Osteoblast (primary cell): ENCODE measurements at places on chromosomes 13 and 19. TPM values are rescaled to one million over a fixed set of nuclear protein-coding genes. Genes with fewer than 3 reads are reported as not detected.

The MEDAG gene
- total RNA-seq: 46.7 and 96.1 TPM in 2 replicates

DNA sequence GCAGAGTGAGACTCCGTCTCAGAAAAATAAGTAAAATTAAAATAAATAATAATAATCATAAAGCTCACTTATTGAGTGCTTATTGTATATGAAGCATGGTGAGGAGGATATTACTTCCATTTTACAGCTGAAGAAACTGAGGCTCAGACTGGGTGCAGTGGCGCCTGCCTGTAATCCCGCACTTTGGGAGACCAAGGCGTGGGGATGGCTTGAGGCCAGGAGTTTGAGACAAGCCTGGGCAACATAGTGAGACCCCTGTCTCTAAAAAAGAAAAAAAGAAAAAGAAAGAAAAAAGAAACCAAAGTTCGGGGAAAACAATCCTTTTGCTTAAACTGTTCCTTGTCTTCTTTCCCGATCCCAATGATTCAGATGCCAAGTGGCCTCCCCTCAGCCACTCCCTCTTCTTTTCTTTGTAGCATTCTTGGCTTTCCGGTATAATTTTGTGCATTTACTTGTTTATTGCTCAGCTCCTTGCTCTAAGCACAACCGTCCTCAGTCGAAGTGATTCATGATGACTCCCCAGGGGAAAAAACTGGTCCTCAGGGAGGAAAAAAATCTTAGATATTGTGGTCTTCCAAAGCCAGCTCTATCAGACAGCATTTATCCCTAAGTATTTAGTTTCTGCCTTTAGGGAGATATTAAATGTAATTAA, 965 bp upstream of the EIF3G start:
- DNase-seq: peak; percentile 90

- peak; percentile 87 for DNase-seq
Measured at GRCh38 chr19:42634409-42635232, 39.9 kb upstream of the CEACAM8 start.

The NLRP7 gene
- not detected in 2 replicates for total RNA-seq

The GSX1 gene
- total RNA-seq: not detected in 2 replicates

GRCh38 chr13:25881971-25882451, 169.8 kb downstream of the SHISA2 start:
- no peak for DNase-seq

DNA sequence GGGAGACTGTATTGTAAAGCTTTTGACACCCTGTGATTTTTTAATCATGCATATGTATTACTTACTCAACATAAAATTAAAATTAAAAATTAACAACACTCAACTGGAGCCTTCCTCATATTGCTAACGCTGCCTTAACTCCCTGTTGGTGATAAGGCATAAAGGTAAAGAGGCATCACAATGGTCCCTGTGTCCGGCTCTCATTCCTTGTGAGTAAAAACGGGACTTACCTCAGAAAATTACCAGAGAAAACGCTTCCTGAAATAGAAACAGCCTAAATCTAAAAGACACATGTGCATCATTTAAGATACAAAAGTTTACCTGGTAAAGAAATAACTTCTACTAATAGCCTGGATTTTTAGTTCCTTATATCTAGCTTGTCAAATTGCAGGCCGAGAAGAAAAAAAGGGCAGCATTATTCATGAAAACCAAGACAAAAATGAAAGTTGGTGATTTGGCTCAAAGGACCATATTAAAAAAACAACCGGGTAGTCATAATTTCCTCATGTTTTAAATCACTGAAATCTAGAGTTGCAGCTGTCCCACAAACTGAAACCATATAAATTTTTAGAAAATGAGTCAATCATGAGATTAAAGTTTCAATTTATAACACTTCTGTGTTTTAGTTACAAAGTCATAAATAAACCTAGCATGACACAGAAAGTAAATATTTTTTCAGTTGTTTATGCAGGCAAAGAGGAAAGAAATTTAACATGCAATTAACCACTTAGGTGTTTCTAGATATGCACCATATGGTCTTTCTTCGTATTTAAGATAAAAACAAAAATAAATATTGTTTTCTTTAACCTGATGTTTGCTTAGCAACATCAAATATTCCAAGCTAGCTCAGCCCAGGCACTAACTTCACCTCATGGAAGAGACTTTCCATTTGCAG, 94.7 kb downstream of the MIPEP start:
- DNase-seq: no peak

GRCh38 chr13:46647512-46648065, 94.6 kb downstream of the LRCH1 start:
- DNase-seq: no peak

The ANKRD24 gene
- 0.29 and 0.72 TPM in 2 replicates for total RNA-seq

DNA sequence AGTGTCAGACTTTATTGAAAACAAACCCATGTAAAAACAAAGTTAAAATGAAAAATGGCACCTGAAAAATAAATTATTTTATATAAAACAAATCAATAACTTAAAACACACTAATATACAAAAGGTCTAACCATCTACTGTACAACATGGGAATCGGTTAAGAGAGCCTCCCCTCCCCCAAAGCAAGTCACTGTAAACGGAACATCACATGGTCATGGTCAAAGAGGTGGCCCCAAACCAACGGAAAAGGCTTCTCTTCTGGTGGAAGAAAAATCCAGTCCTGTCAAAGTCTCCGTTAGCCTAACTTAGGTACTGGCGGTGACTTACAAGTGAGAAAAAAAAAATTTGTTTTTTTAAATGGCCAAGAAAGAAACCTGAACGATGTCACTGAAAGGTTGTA, 15.7 kb upstream of the TIMM44 start:
- peak; percentile 74 for DNase-seq

DNA sequence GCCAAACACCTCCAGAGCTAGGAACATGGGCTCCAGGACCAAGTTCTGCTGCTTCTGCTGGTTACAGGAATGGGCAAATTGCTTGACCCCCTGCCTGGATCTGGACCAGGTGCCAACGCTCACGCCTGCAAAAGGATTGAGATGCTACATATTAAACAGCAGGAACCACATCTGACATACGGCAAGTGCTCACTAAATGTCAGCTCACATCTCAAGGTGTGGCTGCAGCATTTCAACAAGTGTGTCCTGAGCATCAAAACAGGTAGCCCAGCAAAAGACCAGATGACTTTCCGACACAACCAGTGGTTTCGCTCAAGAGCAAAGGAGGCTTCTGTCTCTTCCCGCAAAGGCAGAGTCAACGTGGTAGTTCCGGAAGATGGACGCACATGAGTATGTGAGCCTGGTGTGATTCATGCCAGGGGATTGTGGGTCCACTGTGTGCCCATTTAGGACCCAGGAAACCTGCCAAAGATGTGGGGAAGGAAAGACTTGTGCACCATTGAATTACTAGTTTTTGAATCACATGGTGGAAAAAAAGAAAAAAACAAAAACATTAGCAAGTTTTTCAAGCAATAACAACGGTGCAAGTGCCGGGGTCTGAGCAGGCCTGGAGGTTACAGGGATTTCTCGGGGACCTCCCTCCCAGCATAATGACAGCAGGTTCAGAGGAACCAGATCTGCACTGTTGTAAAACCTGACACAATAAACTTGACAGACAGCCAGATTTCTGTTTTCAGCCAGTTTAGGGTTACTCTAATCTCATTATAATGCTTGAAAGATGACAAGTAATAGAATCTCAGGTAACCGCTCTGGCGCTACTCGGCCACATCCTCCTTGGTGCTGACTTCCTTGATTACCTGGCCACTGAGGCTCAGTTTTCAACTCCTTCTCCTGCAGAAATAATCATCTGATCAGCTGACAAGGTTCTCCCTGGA, 77.9 kb downstream of the SOX1 start:
- DNase-seq: no peak

DNA sequence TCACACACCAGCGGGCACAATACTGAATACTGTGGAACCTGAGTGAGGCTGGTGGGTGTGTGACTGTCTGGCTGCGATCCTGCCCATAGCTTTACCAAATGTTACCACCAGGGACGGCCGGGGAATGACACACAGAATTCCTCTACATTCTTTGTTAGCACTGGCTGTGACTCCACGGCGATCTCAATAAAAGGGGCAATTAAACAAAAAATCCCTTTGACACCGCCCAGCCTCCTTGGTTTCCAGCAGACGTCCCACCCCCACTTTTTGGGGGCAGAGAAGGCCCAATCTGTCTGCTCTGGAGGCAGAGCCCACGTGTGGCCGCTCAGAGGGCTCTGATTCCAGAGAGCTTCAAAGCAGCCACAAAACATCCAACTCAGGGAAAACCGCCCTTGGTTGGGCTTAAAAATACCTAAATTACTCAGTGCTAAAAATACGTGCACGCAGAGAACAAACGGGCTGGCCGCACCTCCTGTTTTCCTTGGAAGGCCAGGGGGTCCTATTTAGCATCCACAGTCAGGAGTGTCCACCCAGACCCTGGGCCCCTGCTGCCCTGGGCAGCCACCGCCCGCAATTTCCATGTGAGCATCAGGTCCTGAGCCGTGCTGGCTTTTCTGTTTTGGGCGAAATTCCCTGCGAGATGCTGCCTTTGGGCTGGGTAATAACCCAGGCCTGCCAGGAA, 47.8 kb downstream of the GADD45B start:
- peak; percentile 95 for DNase-seq

- peak; percentile 46 for DNase-seq
Measured at GRCh38 chr19:12774588-12775555, at the start of gene HOOK2. Gene HOOK2 (minus strand): TSS chr19:12775552. CDS start chr19:12775449, 103 bp downstream.
